ENCODE measurements at places on chromosomes 2 and 18.

- no peak for DNase-seq
Observed at GRCh38 chr2:70045405-70045804, 41.9 kb upstream of the PCBP1 start.

DNA sequence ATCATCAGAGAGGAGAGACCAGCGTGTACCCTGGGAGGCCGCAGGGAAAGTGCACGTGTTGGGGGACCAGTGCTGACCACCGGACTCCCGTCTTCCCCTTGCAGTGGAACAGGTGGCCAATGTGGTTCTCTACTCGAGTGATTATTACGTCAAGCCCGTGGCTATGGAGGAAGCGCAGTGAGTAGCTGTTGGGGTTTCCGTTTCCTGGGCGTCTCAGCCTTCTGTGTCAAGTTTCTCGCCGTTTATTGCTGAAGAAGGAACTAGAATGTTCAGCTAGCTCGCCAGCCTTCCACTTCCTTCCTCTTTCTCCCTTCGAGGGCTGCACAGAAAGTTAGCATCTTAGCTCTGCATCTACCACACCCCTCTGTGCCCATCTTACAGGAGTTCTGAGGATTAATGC lies 22.8 kb upstream of the DGKD start:
- peak; percentile 68 for DNase-seq

DNA sequence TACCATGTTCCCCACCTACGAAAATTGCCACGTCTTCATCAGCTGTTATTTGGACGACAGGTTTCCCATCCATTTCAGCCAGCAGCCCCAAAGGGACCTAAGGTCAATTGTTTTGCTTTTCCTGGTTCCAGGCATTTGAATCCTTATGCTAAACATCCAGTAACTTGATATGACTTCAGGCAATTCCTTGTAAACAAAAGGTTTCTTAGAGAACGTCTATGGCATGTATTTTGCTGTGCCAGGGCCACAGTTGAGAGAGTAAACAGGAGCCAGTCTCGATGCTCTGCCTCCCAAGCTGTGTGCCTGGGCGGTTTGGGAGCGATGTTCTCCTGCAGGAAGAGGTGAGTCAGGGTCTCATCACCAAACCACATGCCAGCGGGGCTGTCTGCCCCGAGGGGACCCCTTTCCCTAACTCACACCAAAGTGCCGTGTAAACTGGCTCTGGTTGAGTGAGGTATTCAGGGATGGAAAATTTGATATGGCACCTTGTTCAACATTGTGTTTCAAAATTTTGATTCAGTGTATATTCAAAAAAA lies 12.9 kb upstream of the MC5R start:
- no peak for DNase-seq

GRCh38 chr2:239729681-239730566 lies 295.2 kb downstream of the NDUFA10 start:
- no peak for DNase-seq

- no peak for DNase-seq
Observed at GRCh38 chr2:220432645-220433044, 805.2 kb downstream of the SLC4A3 start.

- DNase-seq: no peak
Observed at GRCh38 chr2:190431907-190432306, 23.8 kb downstream of the MFSD6 start.
